B cell (primary cell): ENCODE measurements at places on chromosomes 7 and 10. TPM values are rescaled to one million over a fixed set of nuclear protein-coding genes. Genes with fewer than 3 reads are reported as not detected.

ATXN7L1 gene
- 4.6 and 7.1 TPM in 2 replicates for polyA plus RNA-seq

GSAP gene
- 140 and 157 TPM in 2 replicates for polyA plus RNA-seq

TSPAN12 gene
- not detected in 2 replicates for polyA plus RNA-seq

GRCh38 chr7:138608275-138608674, 92.9 kb downstream of the SVOPL start:
- no peaks in the 10 kb centered on the region for H3K4me1 ChIP-seq
- no peak overlapping the region for H3K4me3 ChIP-seq
- H3K27ac ChIP-seq, result no peak overlapping the region
- no peak for DNase-seq
- H3K36me3 ChIP-seq, result no peaks in the 10 kb centered on the region
- no peaks in the 10 kb centered on the region for H3K27me3 ChIP-seq

DNA sequence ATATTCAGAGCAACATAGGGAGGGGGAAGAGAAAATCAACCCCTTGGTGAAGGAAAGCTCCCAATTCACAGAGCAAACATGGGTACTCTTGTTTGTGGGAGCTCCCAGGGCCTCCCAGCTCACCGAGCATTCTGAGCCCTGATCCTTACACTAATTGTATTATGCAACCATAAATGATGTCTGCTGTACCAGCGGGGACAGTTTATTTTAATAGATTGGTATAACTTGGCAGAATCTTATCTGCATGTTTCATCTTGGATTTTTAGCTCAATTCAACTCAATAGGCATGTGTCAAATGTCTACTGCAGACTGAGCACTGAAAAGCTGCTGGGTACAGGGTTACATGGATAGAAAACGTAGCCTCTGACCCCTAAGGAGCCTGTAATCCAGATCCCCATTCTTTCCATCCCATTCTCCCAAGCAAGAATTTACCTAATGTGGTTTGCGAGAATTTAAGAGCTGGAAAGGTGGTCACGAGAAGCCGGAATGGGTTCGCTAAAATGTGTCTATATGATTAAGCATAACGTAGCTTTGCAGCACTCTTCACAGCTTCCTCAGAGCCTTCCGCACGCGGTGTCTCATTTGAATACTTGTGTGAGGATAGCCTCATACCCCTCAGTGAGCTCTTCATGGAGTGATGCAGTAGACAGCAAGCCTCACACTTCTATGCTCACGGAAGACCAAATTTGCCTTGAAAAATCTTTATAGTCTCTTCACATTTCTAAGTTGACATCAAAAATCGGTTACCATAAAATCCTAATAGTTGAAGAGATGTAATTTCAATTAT, 18.3 kb downstream of the EGFR start:
- H3K4me3 ChIP-seq, result no peak overlapping the region
- DNase-seq, result no peak
- H3K36me3 ChIP-seq, result no peaks in the 10 kb centered on the region
- no peak overlapping the region for H3K27ac ChIP-seq
- no peaks in the 10 kb centered on the region for H3K27me3 ChIP-seq
- H3K4me1 ChIP-seq, result no peaks in the 10 kb centered on the region

GRCh38 chr10:96765406-96766240, 45.3 kb upstream of the PIK3AP1 start:
- DNase-seq, result peak; percentile 83
- no peaks in the 10 kb centered on the region for H3K27me3 ChIP-seq
- no peaks in the 10 kb centered on the region for H3K36me3 ChIP-seq
- no peak overlapping the region for H3K4me3 ChIP-seq
- H3K27ac ChIP-seq, result peak overlapping the region; percentile 30
- peaks cover 33% of the 10 kb centered on the region for H3K4me1 ChIP-seq

DNA sequence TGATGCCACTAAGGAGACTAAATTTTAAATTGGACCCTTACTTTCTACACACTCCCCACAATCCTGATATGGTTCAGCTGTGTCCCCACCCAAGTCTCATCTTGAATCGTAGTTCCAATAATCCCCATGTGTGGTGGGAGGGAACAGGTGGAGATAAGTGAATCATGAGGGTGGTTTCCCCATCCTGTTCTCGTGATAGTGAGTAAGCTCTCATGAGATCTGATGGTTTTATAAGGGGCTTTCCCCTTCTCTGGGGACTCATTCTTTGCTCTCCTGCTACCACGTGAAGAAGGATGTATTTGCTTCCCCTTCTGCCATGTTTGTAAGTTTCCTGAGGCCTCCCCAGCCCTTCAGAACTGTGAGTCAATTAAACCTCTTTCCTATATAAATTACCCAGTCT, 18.4 kb upstream of the BET1 start:
- DNase-seq, result peak; percentile 70
- H3K4me1 ChIP-seq, result no peaks in the 10 kb centered on the region
- no peak overlapping the region for H3K4me3 ChIP-seq
- H3K36me3 ChIP-seq, result no peaks in the 10 kb centered on the region

- H3K4me1 ChIP-seq, result no peaks in the 10 kb centered on the region
- no peak overlapping the region for H3K27ac ChIP-seq
- peaks cover 59% of the 10 kb centered on the region for H3K27me3 ChIP-seq
- no peak overlapping the region for H3K4me3 ChIP-seq
- H3K36me3 ChIP-seq, result no peaks in the 10 kb centered on the region
Measured at GRCh38 chr7:1675036-1675671, 5.1 kb downstream of the ELFN1 start.

GRCh38 chr7:50491943-50492342, 41.8 kb upstream of the FIGNL1 start:
- H3K4me3 ChIP-seq, result no peak overlapping the region
- no peaks in the 10 kb centered on the region for H3K4me1 ChIP-seq
- H3K36me3 ChIP-seq, result no peaks in the 10 kb centered on the region
- H3K27ac ChIP-seq, result no peak overlapping the region

DNA sequence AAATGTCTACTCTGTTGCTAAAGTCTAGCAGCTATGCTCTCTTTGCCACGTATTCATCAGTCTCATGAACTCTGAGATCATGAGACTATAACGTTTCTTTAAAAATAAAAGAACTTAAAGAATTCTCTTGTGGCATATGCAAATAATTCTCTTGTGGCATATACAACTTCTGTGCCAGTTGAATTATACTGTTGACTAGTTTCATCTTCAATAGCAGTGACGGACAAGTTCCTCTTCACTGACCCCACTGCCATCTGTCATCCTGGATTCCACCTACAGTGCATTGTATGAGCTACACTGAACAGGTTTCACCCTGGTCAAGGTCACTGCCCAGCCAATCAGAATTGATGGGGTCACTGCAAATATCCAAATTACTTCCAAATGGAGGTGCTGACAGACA, 88.2 kb downstream of the CD36 start:
- H3K27ac ChIP-seq, result no peak overlapping the region
- no peaks in the 10 kb centered on the region for H3K4me1 ChIP-seq
- no peak overlapping the region for H3K4me3 ChIP-seq
- H3K27me3 ChIP-seq, result no peaks in the 10 kb centered on the region
- peak; percentile 13 for DNase-seq

DNA sequence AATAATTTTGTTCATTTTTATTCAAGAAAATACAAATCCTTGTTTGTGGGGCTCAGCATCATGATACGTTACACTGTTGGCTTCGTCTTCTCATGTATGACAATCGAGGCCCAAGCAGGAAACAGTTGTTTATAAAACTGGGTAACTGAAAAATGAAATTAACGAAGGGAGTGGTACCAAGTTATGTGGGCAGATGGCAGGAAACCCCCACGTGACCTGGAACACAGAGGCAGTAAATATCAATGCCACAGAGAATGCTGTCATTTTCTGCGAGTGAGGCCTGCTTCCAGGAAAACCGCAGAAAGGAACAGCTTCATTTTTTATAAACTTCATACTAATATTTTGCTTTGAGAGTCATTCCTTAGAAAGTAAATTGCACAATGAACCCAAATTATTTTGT, 201.0 kb upstream of the ADARB2 start:
- no peak overlapping the region for H3K4me3 ChIP-seq
- peak; percentile 80 for DNase-seq
- peaks cover 39% of the 10 kb centered on the region for H3K4me1 ChIP-seq
- H3K36me3 ChIP-seq, result no peaks in the 10 kb centered on the region
- no peaks in the 10 kb centered on the region for H3K27me3 ChIP-seq
- peak overlapping the region; percentile 91 for H3K27ac ChIP-seq

DNA sequence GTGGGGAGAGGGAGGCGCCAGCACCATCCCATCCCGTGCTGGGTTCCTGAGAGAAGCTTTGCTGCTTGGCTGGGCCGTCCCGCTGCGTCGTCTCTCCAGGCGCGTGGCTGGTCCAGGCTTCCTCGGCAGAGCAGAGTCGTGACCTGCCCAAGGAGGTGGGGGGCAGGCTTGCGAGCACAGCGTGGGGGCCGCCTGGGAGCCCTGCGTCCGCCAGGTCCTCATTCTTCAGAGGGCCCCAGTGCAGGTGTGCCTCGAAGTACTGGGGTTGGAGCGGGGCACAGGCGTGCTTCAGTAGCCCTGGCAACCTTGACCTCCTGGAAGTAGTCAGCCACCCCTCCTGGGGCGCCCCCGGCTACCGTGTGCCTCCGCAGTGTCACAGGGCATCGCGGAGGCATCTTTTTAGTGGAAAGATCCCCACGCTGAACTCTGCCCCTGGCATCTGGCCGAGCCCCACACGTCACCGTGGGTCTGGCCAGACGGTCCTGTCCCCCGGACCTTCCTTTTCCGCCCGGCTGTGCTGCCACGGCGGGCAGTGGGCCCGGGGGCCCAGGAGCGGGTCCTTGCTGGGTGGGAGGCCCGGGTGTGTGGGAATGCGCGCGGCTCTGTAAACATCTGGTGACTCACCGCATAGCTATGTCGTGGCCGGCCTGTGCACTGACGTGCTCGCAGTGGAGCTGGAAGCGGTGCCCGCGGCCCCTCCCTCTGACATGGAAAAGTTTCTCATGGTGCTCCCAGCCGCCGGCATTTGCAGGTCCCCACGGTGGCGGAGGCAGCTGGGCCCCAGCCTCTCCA, 6.4 kb downstream of the MAFK start:
- H3K4me3 ChIP-seq, result no peak overlapping the region
- peaks cover 49% of the 10 kb centered on the region for H3K36me3 ChIP-seq
- H3K27me3 ChIP-seq, result no peaks in the 10 kb centered on the region
- H3K4me1 ChIP-seq, result peaks cover 16% of the 10 kb centered on the region

- DNase-seq, result no peak
- peaks cover 59% of the 10 kb centered on the region for H3K4me1 ChIP-seq
- no peak overlapping the region for H3K4me3 ChIP-seq
- no peaks in the 10 kb centered on the region for H3K27me3 ChIP-seq
Measured at GRCh38 chr10:79147796-79148451, 79.2 kb downstream of the ZMIZ1 start.

- no peak overlapping the region for H3K4me3 ChIP-seq
- DNase-seq, result no peak
- H3K4me1 ChIP-seq, result no peaks in the 10 kb centered on the region
- no peak overlapping the region for H3K27ac ChIP-seq
- H3K27me3 ChIP-seq, result no peaks in the 10 kb centered on the region
Measured at GRCh38 chr10:91596825-91597196, 36.1 kb downstream of the PPP1R3C start.

DNA sequence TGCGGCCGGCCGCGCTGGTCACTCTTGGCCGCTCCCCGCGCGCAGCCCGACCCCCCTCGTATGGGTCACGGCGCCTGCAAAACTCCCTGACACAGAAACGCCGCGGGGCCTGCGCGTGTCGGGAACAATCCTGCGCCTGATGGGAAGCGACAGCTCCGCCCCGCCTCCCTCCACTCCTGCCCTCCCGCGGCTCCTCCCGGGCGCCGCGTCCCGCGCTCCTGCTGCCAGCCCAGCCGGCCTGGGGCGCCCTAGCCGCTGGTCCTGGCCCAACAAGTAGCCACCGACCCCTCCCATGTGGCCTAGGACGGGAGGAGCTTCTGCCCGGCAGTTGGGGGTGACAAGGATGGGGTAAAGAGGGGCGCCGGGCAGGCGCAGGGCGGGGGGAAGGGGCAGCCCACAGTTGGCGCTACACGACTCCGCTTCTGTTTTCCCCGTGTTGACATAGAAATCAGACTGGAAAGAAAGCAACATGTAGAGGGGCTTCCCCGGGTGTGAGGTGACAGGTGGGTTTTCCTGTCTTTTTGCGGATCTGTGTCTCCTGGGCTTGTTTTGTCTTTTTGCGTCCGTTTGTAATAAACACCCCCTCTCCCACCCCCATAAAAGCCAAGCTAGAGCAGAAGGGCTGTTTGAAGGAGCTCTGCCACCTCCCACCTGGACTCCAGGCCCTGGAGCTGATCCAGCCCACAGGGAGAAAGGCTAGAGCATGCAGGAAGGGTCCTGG, 35.1 kb upstream of the PAX2 start:
- no peak for DNase-seq
- H3K36me3 ChIP-seq, result no peaks in the 10 kb centered on the region
- H3K27me3 ChIP-seq, result peaks cover 43% of the 10 kb centered on the region
- H3K4me3 ChIP-seq, result no peak overlapping the region

- H3K27ac ChIP-seq, result no peak overlapping the region
- H3K36me3 ChIP-seq, result no peaks in the 10 kb centered on the region
- H3K4me3 ChIP-seq, result no peak overlapping the region
- H3K27me3 ChIP-seq, result no peaks in the 10 kb centered on the region
Measured at GRCh38 chr7:9082203-9082602, 648.8 kb downstream of the NXPH1 start.

DNA sequence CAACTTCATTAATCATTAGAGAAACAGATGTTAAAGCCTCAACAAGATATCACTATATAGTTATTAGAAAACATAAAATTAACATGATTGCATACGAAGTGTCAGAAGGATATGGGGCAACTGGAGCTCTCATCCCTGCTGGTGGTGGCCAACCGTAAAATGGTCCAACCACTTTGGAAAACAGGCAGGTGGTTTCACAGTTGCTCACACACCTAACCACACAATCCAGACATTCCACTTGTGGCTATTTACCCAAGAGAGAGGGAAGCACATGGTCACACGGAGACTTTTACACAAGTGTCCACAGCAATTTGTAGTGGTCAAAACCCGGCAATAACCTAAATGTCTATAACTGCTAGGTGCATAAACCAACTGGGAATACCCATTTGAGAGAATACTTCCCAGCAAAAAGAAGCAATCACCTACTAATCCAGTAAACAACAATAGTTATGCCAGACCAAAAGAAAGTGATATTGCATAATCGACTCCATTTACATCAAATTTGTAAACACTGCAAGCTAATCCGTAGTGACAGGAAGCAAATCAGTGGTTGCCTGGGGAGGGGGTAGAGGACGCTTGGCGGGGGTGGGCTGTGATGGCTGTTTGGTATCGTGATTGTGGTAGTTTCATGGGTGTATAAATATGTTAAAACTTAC, 91.8 kb downstream of the LARP4B start:
- H3K4me1 ChIP-seq, result no peaks in the 10 kb centered on the region
- H3K27ac ChIP-seq, result no peak overlapping the region
- no peak for DNase-seq
- H3K36me3 ChIP-seq, result peaks cover 70% of the 10 kb centered on the region
- no peaks in the 10 kb centered on the region for H3K27me3 ChIP-seq
